ENCODE measurements at places on chromosomes 7 and 10.

DNA sequence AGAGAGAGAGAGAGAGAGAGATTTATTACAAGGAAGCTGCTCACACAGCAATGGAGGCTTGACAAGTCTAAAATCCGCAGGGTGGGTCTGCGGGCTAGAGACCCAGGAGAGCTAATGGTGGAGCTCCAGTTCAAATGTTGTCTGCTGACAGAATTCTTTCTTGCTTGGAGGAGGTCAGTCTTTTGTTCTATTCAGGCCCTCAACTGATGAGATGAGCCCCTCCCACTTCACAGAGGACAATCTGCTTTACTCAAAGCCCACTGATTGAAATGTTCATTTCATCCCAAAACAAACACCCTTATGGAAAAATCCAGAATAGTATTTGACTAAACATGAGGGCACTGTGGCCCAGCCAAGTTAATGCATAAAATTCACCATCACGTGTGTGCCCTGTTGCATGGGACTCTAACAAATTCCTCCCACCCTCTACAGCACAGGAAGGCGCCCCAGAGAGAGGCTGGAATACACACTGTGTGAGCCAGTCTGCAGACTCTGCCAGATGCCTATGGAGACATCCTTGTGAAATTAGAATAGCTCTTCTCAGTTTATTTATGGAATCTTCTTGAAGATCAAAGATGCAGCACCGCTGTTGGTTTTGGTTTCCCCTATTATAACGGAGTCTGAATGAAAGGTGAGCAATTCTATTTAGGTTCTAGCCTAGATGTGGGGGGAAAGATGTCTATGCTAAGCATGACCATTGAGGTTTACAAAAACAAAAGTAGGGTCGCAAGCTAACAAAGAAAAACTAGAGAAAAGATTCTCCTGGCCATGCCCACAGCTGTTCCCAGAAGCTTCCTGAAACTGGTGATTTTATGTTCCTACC lies 123.0 kb upstream of the SFMBT2 start:
- no peak for DNase-seq

- DNase-seq = no peak
These were observed 57.2 kb downstream of the NEBL start for GRCh38 chr10:20839910-20840309.

DNA sequence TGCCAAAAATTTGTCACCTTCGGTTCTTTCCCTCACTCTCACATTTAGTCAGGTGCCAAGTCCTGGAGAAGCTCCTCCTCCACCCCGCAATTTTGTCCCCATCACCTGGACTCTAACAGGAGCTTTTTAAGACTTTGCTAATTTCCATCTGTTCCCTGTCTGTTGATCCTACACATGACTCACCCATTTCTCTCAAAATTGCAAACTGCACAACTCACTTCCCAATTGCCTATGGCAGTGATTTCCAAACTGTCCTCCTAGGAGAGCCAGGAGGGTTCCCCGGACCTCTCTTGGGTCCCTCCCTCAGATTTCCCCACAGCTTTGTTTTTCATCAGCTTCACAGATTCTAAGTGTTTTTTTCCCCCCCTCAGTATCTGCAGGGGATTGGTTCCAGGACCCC lies 120.3 kb downstream of the WNT2 start:
- DNase-seq = no peak

DNA sequence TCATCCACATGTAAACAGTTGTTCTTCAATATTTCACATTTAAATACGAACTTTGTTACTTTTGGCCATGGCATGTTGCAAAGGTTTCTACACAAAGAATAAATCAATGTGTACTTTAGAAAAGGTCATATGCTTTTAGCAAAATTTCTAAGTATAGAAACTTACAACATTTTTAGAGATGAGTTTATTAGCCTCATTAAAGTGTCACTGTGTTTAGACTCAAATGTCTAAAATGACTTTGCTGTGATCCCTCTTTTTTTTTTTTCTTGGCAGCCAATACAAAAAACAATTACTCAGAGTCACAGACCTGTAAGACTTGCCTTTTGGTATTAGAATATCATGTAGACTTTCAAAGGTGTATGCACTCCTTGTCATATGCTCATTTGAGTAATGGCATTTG lies 349.3 kb upstream of the KIAA1217 start:
- DNase-seq = no peak

DNA sequence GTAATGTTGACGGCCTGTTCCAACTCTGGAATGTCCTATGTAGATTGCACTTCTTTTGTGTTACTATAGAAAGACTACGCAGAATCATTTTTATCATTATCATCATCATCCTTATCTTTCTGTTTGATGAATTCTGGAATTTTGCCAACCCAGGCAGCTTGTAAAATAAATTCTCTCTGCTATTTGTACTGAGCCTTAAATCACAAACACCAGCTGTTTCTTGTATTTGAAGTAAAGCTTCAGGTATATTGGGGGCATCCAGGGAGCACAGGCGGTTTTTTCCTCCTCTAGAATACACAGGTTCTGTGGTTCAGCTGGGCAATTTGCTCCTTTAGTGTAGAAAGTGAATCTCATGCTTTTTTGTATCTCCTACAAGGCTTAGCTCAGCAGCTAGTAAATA lies 14.9 kb upstream of the CPA5 start:
- DNase-seq = no peak

- no peak for DNase-seq
These were observed 55.2 kb downstream of the LHPP start for GRCh38 chr10:124516746-124517397.

GRCh38 chr7:6162331-6162620 lies 110.1 kb downstream of the CYTH3 start:
- DNase-seq = no peak

GRCh38 chr10:12252882-12253546 lies 57.0 kb downstream of the CDC123 start:
- DNase-seq = no peak

- no peak for DNase-seq
These were observed 29.5 kb upstream of the PFKFB3 start for GRCh38 chr10:6173203-6173602.

DNA sequence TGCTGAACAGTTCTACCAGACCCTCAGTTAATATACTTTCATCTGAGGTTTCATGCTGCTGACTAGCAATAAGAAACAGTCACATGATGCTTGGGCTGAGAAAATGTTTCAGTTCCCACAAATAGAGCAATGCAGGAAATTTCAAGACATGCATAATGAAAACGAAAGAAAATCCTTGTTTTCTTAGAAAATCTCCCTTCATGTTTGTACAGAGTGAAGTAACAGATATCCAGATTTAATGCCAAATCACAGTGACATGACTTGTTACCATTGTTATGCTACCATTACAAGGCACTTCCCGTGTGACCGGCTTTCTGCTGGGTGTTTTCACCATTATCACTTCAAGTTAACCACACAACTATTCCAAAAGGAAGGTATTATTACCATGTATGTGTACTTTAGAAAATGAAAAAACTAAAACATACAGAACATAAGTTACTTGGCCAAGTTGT lies 121.7 kb downstream of the DOCK4 start:
- no peak for DNase-seq

DNA sequence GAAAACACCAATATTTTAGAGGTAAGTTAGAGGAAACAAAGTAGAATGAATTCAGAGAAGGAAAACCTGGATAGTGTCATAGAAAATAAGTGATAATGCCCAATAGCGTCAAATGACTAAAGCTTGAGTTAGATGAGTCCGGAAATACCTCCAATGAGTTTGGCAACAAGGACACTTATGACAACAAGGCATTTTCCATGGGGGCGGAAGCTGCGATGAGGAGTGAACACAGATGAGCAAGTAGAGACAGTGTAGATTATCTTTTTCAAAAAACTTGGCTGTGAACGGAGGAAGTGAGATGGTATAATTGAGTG lies 383 bp upstream of the R3HCC1L start:
- DNase-seq = no peak

GRCh38 chr10:120499883-120500282 lies 42.9 kb downstream of the PLPP4 start:
- no peak for DNase-seq

All from glomerular endothelial cell (primary cell).